Fibroblast of the conjunctiva (primary cell): ENCODE measurements at places on chromosomes 13 and 19.

- no peak for DNase-seq
These were observed 8.5 kb downstream of the CDX2 start for GRCh38 chr13:27960362-27961226.

DNA sequence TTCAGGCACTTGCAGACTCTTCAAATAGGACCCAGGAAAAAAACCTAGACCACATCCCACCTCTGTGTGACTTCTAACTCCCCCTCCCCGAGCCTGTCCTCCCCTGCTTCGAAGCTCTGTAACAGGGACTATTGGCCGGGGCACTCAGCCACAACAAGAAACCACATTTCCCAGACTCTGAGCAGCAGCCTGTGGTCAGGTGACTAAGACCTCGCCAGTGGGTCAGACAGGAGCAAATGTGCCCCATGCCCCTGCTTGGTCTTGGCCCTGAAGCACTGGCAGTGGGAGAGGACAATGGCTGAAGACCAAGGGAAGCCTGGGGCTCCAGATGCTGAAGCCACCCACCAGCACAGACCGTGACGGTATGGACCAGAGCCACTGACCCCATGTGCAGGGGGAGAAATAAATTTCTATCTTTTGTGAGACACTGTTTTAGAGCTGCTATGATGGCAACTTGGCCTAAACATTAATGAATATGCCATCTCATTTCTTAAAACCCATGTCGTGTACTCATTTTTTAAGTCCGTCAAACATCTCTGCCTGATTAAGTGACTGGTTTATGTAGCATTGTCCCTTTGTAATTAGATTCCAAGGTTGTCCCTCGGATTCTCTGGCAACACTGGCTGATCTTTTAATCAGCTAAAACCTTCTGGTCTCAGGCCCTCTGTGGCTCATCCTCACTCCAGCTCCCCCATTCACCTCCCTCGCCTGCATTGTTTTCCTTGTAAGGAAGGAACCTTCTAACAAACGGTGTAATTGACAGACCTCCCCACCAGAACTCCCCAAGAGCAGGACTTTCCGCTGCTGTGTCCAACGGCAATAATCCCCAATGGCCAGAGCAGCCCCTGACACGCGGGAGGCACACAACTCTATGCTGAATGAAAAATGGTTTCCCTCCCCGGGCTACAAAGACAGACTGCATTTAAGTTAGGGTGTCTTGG is 98.4 kb downstream of the STK24 start:
- no peak for DNase-seq

GRCh38 chr19:13742756-13743155 is 21.6 kb upstream of the MRI1 start:
- no peak for DNase-seq

DNA sequence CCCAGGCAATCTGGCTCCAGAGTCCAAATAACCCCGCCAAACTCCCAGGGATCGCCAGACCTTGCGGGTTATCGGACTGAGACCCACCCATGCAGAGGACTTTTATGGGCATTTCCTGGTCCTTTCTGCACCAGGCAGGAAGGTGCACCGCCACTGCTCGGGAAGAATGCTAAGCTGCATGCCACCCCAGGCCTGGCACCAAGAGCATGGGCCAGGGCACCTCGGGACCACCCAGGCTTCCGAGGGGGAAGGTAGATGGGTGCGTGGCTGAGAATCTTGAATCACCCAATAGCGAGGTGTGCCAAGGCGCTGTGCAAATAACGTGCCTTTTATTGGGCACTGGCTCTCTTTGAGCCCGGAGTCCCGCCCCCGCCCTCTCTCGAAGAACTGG is 422 bp upstream of the ZNF575 start:
- no peak for DNase-seq

DNA sequence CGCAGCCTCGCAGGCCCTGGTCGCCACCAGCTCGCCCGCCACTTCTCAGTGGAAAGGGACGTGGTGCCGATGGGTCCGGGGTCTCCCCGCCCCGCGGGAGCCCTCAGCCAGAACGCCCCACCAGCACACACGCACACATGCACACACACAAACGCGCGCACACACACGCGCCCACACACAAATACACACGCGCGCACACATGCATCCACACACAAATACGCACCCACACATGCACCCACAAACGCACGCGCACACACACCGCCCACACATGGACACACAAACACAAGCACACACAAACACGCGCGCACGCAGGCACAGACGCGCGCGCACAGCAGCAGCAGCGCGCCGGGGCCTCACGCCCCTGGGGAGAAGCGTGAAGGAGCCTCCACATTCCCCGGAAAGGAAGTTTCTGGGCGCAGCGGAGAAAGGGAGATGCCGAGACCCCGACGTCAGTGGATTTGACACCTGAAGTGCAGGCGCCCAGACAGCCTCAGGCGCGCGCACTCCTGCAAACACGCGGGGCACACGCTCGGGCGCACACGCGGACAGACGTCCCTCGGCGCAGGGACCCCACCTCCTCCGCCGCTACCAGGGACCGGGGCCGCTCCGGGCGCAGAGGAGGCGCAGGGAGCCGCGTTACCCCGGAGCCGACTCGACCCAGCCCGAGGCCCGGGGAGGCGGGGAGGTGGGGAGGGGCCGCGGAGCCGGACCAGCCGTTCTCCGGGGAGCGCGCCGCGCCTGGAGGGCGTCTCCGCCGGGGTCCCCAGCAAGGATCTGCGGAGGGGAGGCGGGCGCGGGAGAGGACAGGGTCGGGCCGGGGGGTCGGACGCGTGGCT is 622 bp downstream of the RASA3 start:
- no peak for DNase-seq

- no peak for DNase-seq
These were observed 49.9 kb downstream of the RAB20 start for GRCh38 chr13:110511509-110512181.

DNA sequence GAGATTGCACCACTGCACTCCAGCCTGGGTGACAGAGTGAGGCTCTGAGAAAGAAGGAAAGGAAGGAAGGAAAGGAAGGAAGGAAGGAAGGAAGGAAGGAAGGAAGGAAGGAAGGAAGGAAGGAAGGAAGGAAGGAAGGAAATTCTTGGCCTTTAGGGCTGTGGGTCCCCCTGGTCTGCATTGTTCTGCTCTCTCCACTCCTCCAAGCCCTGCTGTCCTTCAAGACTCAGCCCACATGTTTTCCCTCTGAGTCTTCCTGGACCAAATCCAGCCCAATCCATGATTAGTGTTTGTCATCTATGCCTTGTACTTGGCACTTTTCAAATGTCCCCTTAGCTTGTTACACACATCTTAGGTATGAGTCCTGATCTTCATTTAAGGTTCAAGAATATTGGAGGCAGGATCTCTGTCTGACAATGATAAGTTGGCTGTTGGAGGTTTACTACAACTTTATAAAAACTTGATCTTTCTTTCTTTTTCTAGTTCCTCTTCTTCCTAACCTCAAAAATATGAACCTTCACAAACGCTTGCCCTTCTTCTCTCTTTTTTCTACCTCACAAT is 48.8 kb upstream of the INTS6 start:
- DNase-seq, result no peak

GRCh38 chr19:1260749-1261537 is 8.2 kb upstream of the CIRBP start:
- DNase-seq, result peak; percentile 94

DNA sequence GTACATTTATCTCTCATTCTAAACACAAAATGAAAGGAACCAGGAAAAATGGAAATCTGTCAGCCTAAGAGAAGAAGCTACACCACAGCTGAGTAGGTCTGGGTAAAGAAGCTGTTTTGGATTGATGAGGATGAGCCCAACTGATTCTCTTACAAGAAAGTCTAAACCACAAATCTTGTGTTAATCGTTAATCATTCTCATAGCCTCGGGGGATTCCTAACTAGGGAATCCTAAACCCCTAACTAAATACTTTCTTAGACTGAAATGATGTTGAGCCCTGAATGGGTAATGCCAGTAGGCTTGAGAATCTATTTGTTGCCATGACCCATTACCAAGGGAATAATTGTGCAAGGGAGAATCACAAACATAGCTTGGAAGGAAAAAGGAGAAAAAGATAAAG is 327.5 kb upstream of the SPRY2 start:
- DNase-seq, result no peak

DNA sequence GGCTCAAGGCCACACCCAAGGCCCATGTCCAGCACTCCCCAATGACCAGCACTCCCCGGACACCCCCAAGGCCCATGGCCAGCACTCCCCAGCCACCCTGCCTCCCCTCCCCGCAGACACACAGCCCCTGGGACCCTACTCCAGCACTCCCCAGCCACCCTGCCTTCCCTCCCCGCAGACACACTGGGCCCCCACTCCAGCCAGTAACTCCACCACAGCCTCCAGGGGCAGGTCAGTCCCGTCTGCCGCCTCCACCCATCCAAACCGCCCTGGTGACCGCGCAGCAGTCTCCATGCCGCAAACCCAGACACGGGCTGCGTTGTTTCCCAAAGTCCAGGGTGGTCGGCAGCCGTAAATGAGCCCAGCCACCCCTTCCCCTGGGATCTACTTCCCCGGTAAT is 70.7 kb downstream of the SPACA7 start:
- DNase-seq, result no peak

- no peak for DNase-seq
These were observed 21.4 kb upstream of the PSG9 start for GRCh38 chr19:43290568-43291359.

DNA sequence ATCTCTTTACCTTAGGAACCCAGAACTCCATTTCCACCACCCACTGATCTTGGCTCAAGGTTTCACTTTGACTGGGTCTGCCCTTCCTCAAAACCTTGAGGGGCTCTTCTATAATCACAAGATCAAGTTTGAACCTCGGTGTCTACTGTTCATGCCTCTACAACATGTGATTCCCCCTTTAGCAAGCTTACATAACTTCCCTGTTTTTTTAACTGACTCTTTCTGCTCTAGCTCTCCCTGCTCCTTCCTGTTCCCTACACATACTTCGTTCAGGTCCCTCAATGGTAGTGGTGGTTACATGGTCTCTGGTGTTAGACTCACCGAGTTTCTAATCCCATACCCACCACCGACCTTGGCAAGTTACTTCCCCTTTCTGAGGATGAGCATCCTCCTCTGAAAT is 26.7 kb downstream of the CEACAM8 start:
- DNase-seq, result no peak
